ENCODE measurements at places on chromosomes 1 and 21.
A peak's percentile ranks its signal among the peaks of the same experiment; 100 is the strongest.

- DNase-seq = no peak
These were observed 4.2 kb downstream of the NECTIN4 start for GRCh38 chr1:161085165-161085564.

DNA sequence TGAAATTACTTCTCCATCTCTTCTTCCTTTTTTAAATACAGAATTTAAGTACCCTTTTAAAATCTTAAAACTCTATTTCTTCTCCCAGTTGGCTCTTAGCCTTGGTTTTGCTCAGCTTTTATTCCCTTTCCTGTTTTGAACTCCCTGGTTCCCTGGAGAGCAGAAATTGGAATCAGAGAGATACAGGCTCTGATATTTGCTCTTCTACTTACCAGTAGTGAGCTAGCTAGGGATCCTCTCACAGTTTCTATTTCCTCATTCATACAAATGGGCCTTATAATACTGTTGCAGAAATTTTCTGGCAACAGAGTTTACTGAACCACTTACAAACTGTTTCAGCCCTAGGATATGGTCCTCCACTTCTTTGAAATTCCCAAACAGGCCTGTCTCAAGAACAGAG, 606.3 kb downstream of the NUF2 start:
- no peak for DNase-seq

GRCh38 chr1:6234502-6235295, 1.1 kb downstream of the ICMT start:
- no peak for DNase-seq

DNA sequence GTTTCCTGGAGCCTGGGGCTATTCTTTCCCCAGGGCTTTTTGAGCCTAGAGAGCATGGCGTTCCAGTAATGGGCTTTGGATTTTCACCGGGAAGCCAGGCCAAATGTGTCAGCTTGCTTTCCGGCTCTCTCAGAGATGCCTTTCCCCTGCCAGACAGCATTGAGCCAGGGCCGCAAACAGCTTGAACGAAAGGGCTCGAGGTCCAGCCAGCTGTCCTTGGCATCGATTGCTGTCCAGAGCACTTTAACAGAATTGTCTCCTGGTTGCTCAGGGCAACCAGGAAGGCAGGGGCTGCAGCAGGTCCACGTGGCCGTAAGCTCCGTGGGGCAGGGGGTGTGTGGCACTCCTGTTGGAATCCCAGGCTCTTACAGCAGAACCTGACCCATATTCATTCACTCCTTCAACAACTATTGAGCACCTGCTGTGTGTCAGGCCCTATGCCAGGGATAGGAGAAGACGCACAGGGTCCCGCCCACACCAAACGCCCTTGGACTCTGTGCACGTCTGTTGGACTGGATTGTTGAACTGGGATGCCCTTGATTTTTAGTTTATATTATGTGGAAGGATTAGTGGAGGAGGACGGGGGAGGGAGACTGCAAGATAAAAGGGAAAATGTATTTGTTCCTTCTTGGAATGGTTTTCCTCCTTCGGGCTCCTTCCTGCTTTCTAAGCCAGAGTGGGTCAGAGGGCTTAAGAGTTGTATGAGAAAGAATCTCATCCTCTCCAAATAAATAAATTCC, 38.7 kb upstream of the EFHD2 start:
- peak; percentile 23 for DNase-seq

DNA sequence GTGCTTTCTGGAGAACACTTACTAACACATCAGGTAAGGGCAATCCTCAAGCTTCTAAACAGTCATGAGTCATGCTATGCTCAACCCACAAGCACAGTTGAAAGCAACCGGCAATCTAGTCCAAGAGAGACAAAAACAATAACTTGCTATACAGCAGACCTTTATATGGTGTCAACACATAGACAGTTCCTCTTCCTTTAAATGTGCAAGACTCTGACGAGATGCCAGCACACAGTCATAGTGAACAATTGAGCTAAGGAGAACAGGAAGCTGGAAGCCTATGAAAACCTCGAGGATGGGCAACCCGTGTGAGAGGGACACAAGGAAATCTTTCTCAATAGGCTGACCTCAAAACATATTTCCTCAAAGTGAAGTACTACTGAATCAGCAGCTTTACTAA, 5.3 kb downstream of the ADIPOR1 start:
- DNase-seq = no peak

All from urinary bladder (tissue), 4 donors.